ENCODE measurements at places on chromosomes 1 and 21.
A peak's percentile ranks its signal among the peaks of the same experiment; 100 is the strongest.

- DNase-seq: no peak
These were observed 884 bp upstream of the LRRC8C start for GRCh38 chr1:89631816-89632656.

DNA sequence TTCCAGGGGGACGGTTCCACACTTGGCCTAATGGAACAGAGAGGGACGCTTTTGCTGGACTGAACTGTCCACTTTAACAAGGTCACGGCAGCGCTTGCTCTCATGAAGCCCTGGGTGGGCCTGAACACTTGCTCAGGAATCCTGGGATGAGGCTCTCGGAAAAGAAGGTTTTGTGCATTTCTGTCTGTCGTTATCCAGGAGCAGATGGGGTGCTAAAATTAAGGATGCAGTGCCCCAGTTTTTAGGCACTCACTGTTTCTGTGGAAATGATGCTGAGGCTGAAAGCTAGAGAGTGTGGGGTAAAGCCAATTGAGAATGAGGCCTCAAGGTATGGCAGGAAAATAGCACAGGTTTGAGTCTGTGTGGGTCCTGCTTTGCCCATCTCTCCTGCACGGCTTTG, 111.0 kb downstream of the DAB1 start:
- DNase-seq: no peak

DNA sequence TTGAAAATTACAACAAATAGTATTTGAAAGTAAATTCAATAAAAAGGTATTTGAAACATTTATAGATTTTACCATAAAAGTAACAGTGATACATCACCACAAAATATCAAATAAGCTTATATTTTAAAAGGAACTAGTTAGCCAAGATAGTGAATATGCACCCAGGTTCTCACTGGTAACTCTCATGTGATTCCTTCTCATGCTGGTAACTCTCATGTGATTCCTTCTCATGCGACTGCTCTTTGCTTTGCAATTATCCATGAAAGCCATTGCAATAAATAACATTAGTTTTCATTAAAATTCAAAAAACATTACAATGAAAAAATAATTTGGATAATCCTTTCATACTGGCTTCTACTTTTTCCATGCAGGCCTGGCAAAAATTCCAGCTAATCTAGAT, 75.4 kb downstream of the AHCTF1 start:
- peak; percentile 39 for DNase-seq

DNA sequence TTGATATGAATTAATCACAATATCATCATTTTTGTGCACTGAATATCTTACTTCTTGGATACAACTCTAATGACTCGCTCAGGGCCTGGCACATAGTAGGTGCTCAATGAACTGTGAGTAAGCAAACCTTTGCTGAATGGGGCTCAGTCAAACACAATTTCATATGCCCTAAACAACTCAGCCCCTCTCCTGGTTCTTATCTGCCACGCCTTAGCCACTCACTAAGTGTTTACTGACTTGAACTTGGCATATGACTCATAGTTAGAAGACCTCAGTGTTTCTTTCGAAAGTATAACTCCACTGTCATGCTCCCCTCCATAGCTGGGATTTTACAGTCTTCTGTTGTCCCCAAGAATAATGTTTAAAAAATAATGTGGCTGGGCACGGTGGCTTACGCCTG, 4.8 kb upstream of the IFNLR1 start:
- DNase-seq: peak; percentile 95

DNA sequence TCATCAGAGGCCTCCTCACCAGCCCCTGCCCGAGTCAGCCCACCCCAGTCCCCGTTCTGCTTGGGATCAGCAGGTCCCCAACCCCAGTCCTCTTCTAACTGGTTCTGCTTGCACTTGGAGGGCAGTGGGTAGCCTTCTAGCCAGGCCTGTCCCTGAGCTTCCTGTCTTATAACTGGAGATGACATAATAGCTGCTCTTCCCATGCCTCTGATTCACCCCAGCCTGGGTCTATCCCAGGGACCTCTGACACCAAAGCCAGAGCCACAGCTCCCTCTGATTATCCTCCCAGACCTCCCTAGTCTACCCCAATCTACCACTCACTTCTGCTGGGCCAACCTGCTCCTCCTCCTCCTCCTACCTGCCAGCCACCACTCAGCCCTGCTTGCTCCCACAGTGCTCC, 31.4 kb downstream of the IQGAP3 start:
- peak; percentile 78 for DNase-seq

- no peak for DNase-seq
These were observed 50.5 kb downstream of the PEX14 start for GRCh38 chr1:10525208-10525607.

GRCh38 chr1:201598396-201598795, 59.5 kb downstream of the NAV1 start:
- no peak for DNase-seq

GRCh38 chr1:119462964-119463363, 44.0 kb upstream of the HSD3B1 start:
- no peak for DNase-seq

- DNase-seq: no peak
These were observed 1.0 kb downstream of the TMEM61 start for GRCh38 chr1:54981466-54981865.

DNA sequence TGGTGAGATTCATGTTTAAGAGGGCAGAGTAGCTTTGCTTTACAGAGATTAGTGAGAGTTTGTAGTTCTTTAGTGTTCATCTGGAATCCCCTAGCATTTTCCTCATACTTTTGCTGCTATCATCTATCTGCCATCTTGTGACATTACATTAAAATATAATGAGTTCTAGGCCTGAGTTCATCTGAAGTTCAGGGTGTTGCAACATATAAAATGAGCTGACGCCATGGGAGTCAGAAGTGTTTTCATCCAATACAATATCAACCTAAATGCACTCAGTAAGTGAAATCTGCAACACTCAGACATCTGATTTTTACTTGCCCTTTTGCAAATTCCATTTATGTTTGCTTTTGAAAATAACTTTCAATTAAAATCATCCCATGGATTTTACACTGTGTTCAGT, 153.8 kb downstream of the NTNG1 start:
- no peak for DNase-seq

DNA sequence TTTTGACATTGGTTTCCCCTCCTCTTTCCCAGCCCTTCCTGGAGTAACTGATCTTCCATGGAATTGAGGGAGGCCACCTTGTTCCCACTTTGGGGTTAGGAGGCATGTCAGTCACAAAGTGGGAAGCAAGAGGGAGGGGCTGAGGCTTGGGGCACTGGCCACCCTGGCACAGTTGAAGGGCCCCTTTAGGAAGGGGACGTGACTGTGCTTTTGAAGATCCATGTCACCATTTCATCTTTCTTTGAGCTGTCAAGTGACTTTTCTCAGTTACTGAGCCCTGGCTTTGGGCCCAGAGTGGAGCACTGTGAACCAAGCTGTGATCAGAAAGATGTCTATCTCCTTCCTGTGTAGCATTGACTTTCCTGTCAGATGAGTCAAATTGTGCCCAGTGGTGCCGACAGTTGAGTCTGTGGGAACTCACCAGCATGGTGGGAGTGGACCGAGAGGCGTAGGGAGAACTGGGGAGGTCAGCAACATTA, 38.5 kb upstream of the TDRD10 start:
- DNase-seq: peak; percentile 69

DNA sequence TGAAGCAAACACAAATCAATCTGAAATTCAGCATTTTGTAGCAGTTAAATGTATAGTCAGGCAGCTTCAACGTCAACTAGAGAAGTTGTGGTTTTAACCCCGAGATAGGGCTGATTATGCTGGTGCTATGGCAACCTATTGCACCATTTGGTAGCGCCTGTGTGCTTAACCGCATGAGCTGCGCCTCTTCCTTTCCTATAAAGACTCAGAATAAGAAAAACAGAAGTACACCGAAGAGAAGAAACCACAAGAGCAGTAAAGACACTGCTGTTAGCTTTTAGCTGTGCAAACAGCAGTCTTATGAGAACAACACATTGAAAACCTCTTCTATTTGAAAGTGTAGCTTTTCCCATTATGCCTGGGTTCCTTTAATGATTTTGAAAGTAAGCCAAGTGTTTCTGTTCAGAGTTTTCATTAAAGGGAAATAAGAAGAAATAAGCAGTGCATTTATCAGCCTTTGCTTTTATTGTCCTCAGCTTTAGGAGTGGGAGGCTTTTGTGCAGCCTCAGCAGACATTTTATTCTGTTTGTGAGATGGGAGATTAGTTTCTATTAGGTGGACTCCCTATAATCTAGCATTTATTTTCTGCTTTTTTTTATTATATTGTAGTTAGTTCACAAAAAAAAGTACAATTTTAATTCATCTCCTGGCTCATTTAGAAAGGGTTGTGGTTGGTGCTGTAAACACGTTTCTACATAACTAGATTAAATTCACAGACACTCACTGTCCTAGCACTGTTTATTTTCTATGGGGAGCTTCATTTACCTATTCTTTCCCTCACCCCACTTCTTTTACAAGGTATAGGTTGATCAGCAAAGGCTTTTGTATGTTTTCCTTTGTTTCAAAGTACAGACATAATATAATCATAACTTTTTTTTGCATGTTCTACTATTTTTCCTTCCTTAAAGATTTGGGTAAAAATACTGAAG, 43.3 kb downstream of the PTPRC start:
- peak; percentile 99 for DNase-seq

DNA sequence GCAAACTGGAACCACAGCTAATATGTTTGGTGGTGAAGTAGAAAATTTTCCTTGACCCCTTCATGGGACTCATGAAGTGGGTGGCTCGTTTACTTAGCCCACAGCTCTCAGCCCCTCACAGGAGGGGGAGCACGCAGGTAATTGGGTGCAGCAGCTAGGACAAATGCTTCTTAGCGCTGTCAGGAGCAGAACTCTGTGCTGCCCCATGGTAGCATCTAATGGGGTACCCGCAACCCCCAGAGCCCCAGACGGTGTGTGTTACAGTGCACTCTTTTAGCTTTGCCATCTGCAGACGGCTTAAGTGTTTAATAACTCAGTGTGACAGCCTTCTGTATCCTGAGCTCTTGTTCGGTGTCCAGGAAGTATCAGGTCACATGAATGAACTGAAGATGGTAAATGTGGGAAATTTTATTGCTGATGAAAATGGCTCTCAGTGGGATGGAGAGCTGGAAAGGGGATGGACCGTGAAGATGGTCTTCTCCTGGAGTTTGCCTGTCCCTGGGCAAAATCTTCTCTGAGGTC, 189.6 kb upstream of the ZRANB2 start:
- DNase-seq: no peak

- no peak for DNase-seq
These were observed 111.1 kb downstream of the RERE start for GRCh38 chr1:8706291-8706690.

DNA sequence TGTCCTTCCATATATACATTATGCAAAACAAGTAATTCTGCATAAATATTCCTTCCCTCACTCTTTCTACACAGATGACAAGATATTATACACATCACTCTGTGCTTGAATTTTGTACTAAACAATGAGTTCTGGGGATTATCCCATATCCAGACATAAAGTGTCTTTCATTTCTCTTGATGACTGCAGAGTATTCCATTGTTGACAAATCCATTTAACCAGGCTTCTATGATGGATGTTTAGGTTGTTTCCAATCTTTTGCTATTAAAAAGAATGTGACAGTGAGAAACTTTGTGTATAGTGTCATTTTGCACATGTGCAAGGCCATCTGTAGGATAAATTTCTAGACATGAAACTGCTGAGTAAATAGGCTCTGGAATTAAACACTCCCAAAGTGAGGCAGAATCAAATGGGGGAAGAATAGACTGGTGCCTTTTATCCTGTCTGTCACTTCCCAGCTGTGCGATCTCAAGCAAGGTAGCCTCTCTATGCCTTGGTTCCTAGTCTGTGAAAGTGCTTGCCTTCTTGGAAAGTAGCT, 29.9 kb upstream of the ATP2B4 start:
- no peak for DNase-seq

DNA sequence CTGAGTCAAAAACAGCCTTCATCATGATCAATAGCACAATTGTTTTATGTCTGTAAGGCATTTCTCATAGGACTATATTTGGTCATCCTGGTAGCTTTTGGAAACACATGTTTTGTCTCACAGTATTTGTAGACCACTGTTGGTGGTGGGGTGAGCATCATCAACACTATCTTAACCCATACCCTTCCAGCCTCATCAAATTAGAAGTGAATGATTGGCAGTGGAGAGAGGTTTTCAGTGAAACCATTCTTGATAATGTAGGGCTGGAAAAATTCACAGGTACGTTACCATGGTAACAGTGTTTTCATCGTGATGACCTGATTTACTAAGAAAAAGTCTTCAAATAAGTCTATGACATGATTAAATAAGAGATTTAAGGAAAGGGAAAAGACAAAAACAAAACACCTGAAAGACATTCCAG, 45.3 kb upstream of the C1orf105 start:
- no peak for DNase-seq

DNA sequence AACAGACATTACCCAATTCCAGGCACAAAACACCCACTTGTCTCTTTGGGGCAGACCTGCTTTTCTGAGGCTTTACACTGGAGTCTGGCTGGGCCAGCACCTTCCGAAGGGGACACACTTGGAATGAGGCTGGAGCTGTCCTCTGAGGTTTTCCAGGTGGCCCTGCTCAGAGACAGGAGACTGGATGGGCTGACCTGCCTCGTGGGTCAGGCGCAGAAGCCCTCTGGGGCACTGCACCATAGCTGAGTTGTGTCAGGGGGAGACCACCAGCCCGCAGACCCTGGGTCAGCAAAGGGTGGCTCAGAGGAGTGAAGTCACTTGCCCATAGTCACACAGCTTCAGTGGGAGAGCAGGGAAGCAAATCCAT, 1.8 kb downstream of the SH2D5 start:
- no peak for DNase-seq

DNA sequence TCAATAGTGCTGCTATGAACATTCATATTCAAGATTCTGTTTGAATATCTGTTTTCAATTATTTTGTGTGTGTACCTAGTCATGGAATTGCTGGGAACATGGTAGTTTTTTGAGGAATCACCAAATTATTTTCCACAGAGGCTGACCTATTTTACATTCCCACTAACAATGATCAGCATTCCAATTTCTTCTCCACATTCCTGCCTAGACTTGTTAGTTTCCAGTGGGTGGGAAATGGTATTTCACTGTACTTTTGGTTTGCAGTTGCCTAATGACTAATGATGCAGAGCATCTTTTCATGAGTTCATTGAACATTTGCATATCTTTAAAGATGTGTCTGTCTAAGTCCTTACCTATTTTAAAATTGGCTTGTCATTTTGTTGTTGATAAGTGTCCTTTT, 1182.6 kb upstream of the B3GALT2 start:
- DNase-seq: no peak

Data from inflammatory macrophage treated with lipopolysaccharide for 4 hours (primary cell).